Breast epithelium (tissue), 4 donors: ENCODE measurements at places on chromosomes 6 and 20. TPM values are rescaled to one million over a fixed set of nuclear protein-coding genes. Genes with fewer than 3 reads are reported as not detected.

ESF1 gene
- 19.0 TPM for total RNA-seq

CLPSL1 gene
- not detected for total RNA-seq

METTL24 gene
- 6.6 TPM for total RNA-seq

C6orf58 gene
- total RNA-seq: 0.66 TPM

FOXQ1 gene
- total RNA-seq: 1.5 TPM

CHRNA4 gene
- not detected for total RNA-seq

CLDN20 gene
- not detected for total RNA-seq

NFKBIL1 gene
- 34.7 TPM for total RNA-seq

FAM162B gene
- total RNA-seq: 11.8 TPM

ZBP1 gene
- total RNA-seq: not detected

EYS gene
- total RNA-seq: 1.3 TPM

TP53INP2 gene
- total RNA-seq: 8.0 TPM

HLA-DRA gene
- 238 TPM for total RNA-seq

FAM184A gene
- total RNA-seq: 12.8 TPM

GSTA2 gene
- not detected for total RNA-seq

CALHM6 gene
- total RNA-seq: 2.3 TPM

CDSN gene
- not detected for total RNA-seq

PPP1R14C gene
- not detected for total RNA-seq

PGC gene
- total RNA-seq: 3.2 TPM

CAGE1 gene
- not detected for total RNA-seq

MEP1A gene
- not detected for total RNA-seq

TFAP2D gene
- total RNA-seq: not detected

PREX1 gene
- total RNA-seq: 65.1 TPM
